Smooth muscle cell of bladder (primary cell): ENCODE measurements at places on chromosomes 12 and 14. TPM values are rescaled to one million over a fixed set of nuclear protein-coding genes. Genes with fewer than 3 reads are reported as not detected.

Gene RFLNA
- 0.18 and 0.28 TPM in 2 replicates for total RNA-seq

Gene LALBA
- total RNA-seq, result not detected in 2 replicates

Gene RD3L
- total RNA-seq, result not detected in 2 replicates

Gene ACSS3
- 14.5 and 22.3 TPM in 2 replicates for total RNA-seq

Gene PTGER2
- 6.6 and 8.4 TPM in 2 replicates for total RNA-seq

Gene CIPC
- total RNA-seq, result 7.5 and 10.2 TPM in 2 replicates

Gene GNG2
- 10.8 and 16.8 TPM in 2 replicates for total RNA-seq

Gene AGAP2
- total RNA-seq, result 0.14 and 0.28 TPM in 2 replicates

Gene DENR
- 25.6 and 29.1 TPM in 2 replicates for total RNA-seq

Gene TBX5
- total RNA-seq, result 1.3 and 1.6 TPM in 2 replicates

Gene CLEC1B
- not detected in 2 replicates for total RNA-seq

Gene FLVCR2
- total RNA-seq, result 0.71 and 0.92 TPM in 2 replicates

Gene CNIH1
- total RNA-seq, result 84.6 and 172 TPM in 2 replicates

Gene LRRC10
- under 0.01 TPM in 1 of 2 replicates, not detected in the other for total RNA-seq

Gene PIWIL1
- not detected in 2 replicates for total RNA-seq
